ENCODE measurements at places on chromosomes 6 and 20.

- no peak for DNase-seq
Measured at GRCh38 chr20:17904027-17904426, 64.6 kb downstream of the SNX5 start.

DNA sequence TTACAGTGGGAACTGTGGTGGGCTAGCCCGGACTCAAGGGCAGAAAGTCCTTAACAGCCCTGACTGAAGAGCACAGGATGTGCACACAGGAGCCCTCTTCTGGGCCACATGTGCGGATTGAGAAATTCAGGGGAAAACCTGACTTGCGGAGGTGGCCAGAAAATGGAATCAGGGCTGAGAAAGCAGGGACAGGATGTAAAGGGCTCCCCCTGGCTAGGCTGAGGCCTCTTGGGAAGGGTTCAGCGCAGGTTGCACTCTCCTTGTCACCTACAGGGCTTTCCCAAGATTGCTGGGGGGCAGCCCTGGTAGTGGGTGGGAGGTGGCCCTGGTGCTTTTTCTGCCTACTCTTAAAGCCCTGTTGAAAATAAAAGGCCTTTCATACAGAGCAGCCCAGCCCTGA lies 251.2 kb downstream of the SLC24A3 start:
- no peak for DNase-seq

- no peak for DNase-seq
Measured at GRCh38 chr6:25035174-25035511, 99.4 kb upstream of the RIPOR2 start.

GRCh38 chr20:59903621-59904020 lies 29.8 kb downstream of the SYCP2 start:
- no peak for DNase-seq

DNA sequence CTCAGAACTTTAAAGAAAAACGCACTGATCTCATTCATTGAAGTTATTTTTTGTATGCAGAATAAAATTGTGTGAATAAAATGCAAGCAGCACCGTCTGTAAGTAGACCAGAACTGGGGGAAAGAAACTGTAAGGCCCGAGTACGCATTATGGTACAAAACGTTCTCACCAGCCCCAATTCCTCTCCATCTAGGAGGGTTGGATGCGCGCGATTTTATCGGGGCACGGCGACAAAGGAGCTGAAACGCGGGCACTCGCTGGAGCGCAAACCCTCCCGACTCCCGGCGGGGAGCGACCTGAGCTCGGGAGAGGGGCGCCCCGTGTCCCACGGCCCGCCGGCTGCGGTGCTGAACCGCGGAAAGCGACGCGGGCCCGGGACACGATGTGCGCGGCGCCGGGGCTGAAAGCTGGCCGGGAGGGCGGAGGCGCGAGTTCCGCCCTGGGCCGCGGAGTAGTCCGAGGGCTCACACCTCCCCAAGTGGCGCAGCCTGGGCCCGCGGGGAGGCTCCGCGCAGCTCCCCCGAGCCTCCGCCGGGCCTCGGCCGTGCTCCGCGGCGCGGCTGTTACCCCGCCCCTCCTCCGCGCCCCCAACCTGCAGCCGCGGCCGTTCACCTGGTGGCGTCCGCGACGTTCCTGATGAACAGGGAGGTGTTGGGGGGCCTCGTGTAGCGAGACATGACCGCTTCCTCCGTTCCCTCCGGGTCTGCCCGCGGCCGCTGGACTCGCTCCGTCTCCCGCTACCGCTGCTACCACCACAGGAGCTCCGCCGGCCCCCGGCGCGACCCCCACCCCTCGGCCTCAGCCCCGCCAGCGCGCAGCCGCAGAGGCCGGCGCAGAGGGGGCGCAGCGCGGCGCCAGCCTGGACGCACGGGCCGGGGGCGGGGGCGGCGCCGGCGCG lies at the start of gene SRSF12:
Gene SRSF12 (minus strand): TSS at position 861 of the 898 bp plus-strand sequence. CDS start 184 bp downstream, at position 677.
- no peak for DNase-seq

- no peak for DNase-seq
Measured at GRCh38 chr6:100260584-100260983, 204.1 kb downstream of the SIM1 start.

GRCh38 chr20:56899506-56899905 lies 270.4 kb downstream of the TFAP2C start:
- DNase-seq, result no peak

GRCh38 chr6:4413073-4413472 lies 277.7 kb upstream of the ECI2 start:
- DNase-seq, result no peak

GRCh38 chr6:27940766-27941165 lies 16.3 kb upstream of the OR2B6 start:
- DNase-seq, result no peak

GRCh38 chr6:42690872-42691271 lies 31.5 kb downstream of the PRPH2 start:
- no peak for DNase-seq

DNA sequence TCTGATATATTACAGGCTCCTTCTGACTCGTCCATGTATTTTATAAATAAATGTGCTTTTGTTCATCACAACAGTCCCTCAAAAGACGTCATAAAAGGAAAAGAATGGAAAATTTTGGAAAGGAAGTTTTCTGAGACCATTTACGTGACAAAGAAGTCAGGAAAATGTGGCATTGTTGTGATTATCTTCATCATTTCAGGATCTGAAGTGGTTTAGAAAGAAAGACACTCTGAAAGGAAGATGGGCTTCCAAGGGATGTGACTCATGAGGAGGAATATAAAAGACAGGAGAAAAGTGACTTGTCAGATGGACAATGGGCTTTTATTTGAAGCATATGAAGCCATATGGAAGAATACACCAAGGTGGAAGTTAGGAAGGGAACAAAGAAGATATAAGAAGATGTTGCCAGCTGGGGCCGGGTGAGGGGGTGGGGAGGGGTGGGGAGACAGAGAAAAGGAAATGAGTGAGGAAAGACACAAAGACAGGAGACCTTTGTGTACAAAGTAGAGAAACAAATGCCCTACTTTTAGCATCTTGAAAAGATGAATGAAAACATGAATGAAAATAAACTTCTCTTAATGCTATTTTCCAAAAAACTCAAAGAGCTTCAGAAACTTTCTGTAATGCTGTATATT lies 190.3 kb upstream of the PREP start:
- no peak for DNase-seq

GRCh38 chr6:145669627-145670034 lies 65.7 kb downstream of the EPM2A start:
- no peak for DNase-seq

GRCh38 chr20:962683-963082 lies 39.4 kb downstream of the RSPO4 start:
- no peak for DNase-seq

GRCh38 chr6:92577077-92577719 lies 842.2 kb downstream of the EPHA7 start:
- no peak for DNase-seq

DNA sequence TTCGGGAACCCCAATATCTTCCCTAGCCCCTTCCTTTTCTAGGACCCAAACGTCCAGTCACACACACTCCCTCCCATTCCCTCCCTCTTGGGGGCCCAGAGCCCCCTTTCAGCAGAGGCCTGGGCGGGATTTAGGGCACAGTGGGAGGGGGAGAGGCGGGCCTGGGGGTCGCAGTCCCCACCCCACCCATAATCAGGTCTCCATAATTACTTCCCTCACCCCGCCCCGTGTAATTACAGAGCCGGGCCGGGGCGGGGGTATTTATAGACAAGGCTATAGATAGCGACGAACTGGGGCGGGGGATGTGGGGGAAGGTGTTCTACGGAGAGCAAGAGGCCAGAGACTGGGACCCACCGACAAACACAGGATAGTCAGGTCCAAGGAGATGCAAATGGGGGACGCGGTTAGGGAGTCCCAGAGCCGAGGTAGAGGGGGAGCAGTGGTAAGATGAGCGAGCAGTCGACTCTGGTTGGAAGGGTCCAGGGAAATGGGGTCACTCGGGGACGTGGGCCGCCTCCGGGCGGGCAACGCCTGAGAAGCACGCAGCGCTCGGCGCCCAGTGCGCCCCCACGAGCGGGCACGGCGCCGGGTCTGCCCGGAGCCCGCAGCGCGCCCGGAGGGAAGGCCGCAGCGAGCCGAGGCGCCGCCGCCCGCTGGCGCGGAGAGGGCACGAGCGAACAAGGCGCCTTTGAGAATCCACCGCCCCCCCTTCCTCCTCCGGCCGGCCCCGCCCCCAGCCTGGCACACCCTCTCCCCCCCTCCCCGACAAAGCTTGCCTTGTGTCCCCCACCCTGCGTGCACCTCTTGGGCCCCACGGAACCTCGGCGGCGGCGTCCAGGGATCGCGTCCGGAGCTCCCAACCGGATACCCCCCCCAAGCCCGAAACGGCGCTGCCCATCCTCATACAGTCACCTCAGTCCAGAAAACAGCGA lies 670 bp upstream of the COL11A2 start:
- no peak for DNase-seq

GRCh38 chr6:39926668-39927067 lies 7.6 kb downstream of the MOCS1 start:
- DNase-seq, result no peak

GRCh38 chr6:31580438-31580740 lies 1.8 kb downstream of the LTB start:
- DNase-seq, result no peak

DNA sequence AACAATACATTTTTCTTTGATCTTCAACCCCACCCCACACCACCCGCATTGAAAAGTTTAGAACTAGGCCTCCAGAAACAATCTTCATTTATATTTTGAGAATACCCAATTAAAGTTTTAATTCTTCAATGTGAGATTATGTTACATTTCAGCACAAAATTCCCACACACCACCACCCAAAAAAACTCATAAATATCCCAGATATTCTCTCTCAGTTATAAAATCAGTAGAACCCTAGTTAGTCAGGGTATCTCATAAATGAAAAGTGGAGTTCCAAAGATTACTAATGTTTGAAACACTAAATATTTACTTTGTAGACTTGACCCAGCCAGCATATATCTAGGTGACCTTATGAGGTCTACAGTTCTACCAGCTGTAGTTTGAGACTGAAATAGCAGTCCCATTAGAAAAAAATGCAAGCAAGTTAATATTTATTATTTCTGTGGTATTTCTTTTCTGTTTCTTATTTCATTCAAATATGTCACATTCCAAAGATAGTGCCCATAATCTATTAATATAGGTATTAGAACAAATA lies 371.0 kb downstream of the TENT5A start:
- no peak for DNase-seq

DNA sequence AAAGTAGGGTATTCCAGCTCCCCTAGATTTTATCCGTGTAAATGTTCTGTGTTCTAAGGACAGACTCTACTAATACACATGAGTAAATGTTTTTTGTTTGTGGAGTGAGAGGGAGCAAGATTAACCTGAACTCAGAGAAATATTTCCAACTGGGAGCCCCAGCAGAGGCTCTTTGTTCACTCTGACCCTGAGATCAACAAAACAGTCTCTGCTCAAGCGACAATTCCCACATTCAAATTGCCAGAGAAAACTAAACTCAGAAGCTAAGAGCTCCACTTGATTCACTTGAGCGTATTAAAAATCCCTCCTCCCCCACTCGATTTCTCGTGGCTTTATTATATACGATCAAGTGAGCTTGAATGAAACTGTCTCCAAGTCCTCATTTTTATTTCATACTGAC lies 413.9 kb upstream of the JARID2 start:
- no peak for DNase-seq

Measured in epithelial cell of prostate (primary cell).